ENCODE measurements at places on chromosomes 12 and 14. TPM values are rescaled to one million over a fixed set of nuclear protein-coding genes. Genes with fewer than 3 reads are reported as not detected.

Gene PTPN11
- 134 TPM for total RNA-seq

Gene ZNF385A
- 0.74 TPM for total RNA-seq

Gene FSCB
- not detected for total RNA-seq

Gene LAG3
- total RNA-seq = 88.2 TPM

Gene AMN
- 0.23 TPM for total RNA-seq

Gene ANKRD9
- total RNA-seq = 9.3 TPM

Gene CLEC2A
- total RNA-seq = not detected

Gene WNT5B
- not detected for total RNA-seq

Gene TPPP2
- not detected for total RNA-seq

Gene ACSS3
- total RNA-seq = not detected

Gene CPNE6
- total RNA-seq = not detected

Gene TROAP
- total RNA-seq = 84.3 TPM

Gene CEP170B
- 3.9 TPM for total RNA-seq

Gene SYCP3
- 0.16 TPM for total RNA-seq

Gene ACOT6
- not detected for total RNA-seq

Gene SERPINA1
- total RNA-seq = 102 TPM

Gene GCH1
- 28.1 TPM for total RNA-seq

Gene KCNA1
- not detected for total RNA-seq

Gene PTCSC3
- not detected for total RNA-seq

Gene GRIP1
- total RNA-seq = 0.53 TPM

Gene ABHD12B
- total RNA-seq = not detected

Gene USP44
- 5.3 TPM for total RNA-seq

Gene PELI2
- total RNA-seq = 3.8 TPM

Gene ANO2
- not detected for total RNA-seq

Gene TRIM9
- total RNA-seq = 2.4 TPM

Gene KRT72
- total RNA-seq = 3.2 TPM

Gene EML5
- 8.1 TPM for total RNA-seq

Gene SERPINA3
- total RNA-seq = not detected

Gene XRCC3
- total RNA-seq = 43.7 TPM

Gene SAMD15
- total RNA-seq = 0.25 TPM

Gene ANKS1B
- total RNA-seq = 0.73 TPM

Gene TCTN1
- total RNA-seq = 7.3 TPM

Gene PIK3C2G
- total RNA-seq = not detected

Data from activated CD4-positive, alpha-beta T cell treated with anti-CD3 and anti-CD28 coated beads for 36 hours (primary cell).